ENCODE measurements at places on chromosomes 1 and 21. TPM values are rescaled to one million over a fixed set of nuclear protein-coding genes. Genes with fewer than 3 reads are reported as not detected.

Gene BEST4
- 0.23 TPM for polyA plus RNA-seq

Gene CFAP74
- polyA plus RNA-seq: 0.07 TPM

Gene C1QC
- polyA plus RNA-seq: 23.6 TPM

Gene FMOD
- polyA plus RNA-seq: 212 TPM

Gene APOBEC4
- not detected for polyA plus RNA-seq

Gene C4BPA
- 0.49 TPM for polyA plus RNA-seq

Gene LRRC53
- not detected for polyA plus RNA-seq

Gene ZFP69
- polyA plus RNA-seq: 5.8 TPM

Gene BMP8B
- polyA plus RNA-seq: 1.1 TPM

Gene ILDR2
- 2.2 TPM for polyA plus RNA-seq

Gene PRAMEF18
- polyA plus RNA-seq: not detected

Gene SIM2
- 2.2 TPM for polyA plus RNA-seq

Gene SRGAP2B
- polyA plus RNA-seq: 40.4 TPM

Gene OR2T35
- polyA plus RNA-seq: not detected

Gene AMY1B
- polyA plus RNA-seq: not detected

Gene TSHB
- not detected for polyA plus RNA-seq

Gene CYP2J2
- polyA plus RNA-seq: 46.6 TPM

Gene OSCP1
- 5.2 TPM for polyA plus RNA-seq

Gene IL6R
- 3.2 TPM for polyA plus RNA-seq

Gene LRP8
- polyA plus RNA-seq: 6.4 TPM

Gene FNDC10
- 3.3 TPM for polyA plus RNA-seq

Data from muscle of back (tissue), 13 donors.